ENCODE measurements at places on chromosomes 3 and 15.

- DNase-seq = peak; percentile 11
Observed at GRCh38 chr15:84982301-84982920, 755 bp downstream of the PDE8A start.

- DNase-seq = no peak
Observed at GRCh38 chr3:150956376-150956775, 16.2 kb downstream of the CLRN1 start.

- no peak for DNase-seq
Observed at GRCh38 chr3:33858131-33858530, 59.7 kb downstream of the PDCD6IP start.

DNA sequence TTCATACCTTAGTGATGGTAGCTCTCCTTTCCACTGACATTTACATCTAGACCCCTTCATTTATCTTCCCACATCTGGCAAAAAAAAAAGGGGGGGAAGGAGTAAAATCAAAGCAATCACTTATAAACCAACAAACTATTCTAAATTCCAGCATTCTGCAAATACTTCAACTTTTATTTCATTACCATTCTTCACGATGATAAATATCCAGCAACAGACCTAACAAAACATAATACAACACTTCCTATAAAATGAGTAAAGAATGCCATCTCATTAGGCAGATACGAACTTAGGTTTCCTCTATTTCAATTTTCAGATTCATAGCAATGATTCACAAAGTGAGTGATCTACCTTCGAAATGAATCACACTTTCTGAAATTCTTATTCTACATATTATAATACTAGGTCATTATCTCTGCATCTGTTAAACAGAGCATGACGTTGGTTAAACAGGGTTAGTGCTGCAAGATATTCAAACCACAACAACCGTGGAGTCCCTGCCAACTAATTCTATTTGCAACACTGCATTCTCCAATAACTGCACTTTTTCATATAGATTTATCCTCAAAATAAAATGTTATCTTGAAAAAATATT, at the start of gene LRRFIP2:
LRRFIP2 (minus strand) TSS at position 51 of the 595 bp plus-strand sequence. CDS start 25,599 bp downstream, outside the sequence.
- DNase-seq = no peak

DNA sequence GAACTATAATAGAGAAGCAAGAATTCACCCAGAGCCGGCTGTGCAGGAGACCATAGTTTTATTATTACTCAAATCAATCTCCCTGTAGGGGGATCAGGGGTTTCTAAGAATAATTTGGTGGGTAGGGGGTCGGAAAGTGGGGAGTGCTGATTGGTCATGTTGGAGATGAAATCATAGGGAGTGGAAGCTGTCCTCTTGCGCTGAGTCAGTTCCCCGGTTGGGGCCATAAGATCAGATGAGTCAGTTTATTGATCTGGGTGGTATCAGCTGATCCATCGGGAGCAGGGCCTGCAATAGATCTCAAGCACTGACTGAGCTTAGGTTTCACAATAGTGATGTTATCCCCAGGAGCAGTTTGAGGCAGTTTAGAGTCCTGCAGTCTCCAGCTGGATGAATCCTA, 97.0 kb upstream of the SNRPN start:
- DNase-seq = no peak

GRCh38 chr3:125460233-125460632, 59.8 kb downstream of the SNX4 start:
- DNase-seq = no peak

GRCh38 chr3:18892047-18892446, 256.3 kb upstream of the KCNH8 start:
- no peak for DNase-seq

DNA sequence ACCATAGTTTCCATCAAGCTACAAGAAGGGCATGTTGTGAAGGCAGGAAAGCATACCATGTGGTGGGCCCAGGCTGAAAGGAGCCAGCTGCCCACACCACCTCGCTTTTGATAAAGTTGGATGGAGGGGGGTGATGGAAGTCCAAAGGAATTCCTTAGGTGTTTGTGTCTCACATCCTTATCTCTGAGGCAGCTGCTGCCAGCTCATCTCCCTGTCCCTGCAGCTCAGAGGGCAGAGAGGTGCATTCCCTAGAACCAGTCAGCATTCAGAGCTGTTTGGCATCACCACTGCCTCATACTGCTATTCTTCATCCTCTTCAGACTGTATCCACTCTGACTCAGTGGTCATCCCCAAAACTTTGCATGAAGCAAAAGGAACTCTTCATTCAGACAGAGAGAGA, 141.5 kb upstream of the BFSP2 start:
- DNase-seq = no peak

GRCh38 chr3:98329392-98330124, 24.1 kb upstream of the OR5K4 start:
- DNase-seq = peak; percentile 14

DNA sequence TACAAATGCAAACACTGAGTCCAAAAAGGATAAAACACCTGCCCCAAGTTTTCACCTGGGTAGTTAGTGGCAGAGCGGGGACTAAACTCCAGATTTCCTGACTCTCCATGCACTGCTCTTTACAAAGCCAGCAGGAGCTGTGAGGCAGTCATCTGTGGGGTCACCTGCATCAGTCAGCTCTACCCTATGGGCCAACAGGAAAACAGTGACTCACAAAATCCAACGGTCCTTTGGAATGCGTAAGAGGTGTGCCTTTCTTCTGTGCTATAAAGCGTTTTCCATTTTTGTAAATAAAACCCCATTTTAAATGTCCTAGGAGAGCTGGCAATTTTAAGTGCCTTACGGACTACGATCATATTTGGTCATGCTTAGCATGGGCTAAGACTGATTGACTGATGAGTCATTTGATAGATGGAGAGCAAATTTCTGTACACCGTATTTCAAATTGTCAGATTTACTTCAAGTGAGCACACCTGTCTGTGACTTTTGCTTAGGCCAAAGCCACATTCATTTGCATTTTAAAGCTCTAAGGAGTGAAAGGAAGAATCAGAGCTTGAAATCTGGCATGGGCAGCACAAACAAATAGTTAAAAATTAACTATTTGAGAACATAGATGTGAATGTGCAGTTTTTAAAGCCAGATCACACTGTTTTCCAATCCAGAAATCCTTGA, 4.4 kb upstream of the COL8A1 start:
- no peak for DNase-seq

- DNase-seq = no peak
Observed at GRCh38 chr3:9257092-9257491, 7.6 kb upstream of the SRGAP3 start.

- no peak for DNase-seq
Observed at GRCh38 chr3:114022145-114022802, 34.1 kb downstream of the CCDC191 start.

Data from CD8-positive, alpha-beta T cell (primary cell).